Stimulated activated CD8-positive, alpha-beta memory T cell treated with anti-CD3 and anti-CD28 coated beads, Interleukin-2, amount 100 ng/mL, for 1 hour (primary cell): ENCODE measurements at places on chromosomes 3 and 15.

- DNase-seq: no peak
Measured at GRCh38 chr3:66239513-66240123, 18.8 kb downstream of the SLC25A26 start.

- DNase-seq: no peak
Measured at GRCh38 chr15:92687195-92687602, 31.6 kb upstream of the FAM174B start.

DNA sequence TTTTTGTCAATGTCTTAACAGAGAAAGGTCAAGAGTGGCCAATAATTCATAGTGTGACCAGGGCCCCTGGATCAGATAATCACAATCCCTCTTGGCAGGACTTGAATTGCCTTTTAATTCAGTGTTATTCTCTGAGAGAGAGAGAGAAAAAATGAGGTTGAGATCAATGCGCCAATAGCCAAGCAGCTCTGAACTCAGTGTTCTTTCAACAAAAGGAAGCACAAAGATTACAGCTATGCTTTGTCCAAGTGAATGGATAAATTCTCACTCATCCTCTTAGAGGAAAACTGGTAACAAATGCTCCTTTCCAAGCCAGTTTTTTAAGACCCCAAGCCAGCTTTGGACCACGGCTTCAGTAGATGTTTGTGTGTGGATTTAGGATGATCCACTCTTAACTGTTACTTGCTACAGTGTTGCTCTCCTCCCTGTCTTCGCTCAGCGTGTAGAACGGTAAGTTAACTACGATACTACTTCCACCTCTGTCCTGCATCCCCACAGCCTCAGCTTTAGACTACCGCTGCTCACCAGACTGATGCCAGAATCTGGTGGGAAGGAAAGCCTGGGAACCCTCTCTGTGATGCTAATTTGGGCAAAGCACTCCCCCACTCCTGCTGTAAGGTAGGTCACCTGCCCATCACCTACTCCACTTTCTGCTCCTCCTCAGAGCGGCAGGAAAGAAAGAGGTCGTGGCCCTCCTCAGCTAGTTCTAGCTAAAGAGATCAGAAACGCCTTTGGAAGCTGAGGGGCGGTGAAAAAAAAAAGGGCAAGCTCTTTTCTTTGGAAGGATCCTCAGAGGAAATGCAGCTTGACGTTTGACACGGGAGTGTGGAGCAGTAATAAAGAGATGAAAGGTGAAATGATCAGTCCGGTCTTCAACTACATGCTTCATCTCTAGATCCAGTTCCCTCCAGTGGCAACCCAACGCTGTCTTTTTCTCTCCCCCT is 46.8 kb upstream of the LPP start:
- no peak for DNase-seq

- DNase-seq: no peak
Measured at GRCh38 chr15:64351265-64351664, 4.7 kb downstream of the CSNK1G1 start.

- no peak for DNase-seq
Measured at GRCh38 chr3:10998542-10998941, 6.0 kb downstream of the SLC6A1 start.

- DNase-seq: no peak
Measured at GRCh38 chr3:134201201-134202130, 49.2 kb downstream of the RYK start.

- DNase-seq: no peak
Measured at GRCh38 chr15:67829647-67830504, 4.6 kb downstream of the SKOR1 start.

DNA sequence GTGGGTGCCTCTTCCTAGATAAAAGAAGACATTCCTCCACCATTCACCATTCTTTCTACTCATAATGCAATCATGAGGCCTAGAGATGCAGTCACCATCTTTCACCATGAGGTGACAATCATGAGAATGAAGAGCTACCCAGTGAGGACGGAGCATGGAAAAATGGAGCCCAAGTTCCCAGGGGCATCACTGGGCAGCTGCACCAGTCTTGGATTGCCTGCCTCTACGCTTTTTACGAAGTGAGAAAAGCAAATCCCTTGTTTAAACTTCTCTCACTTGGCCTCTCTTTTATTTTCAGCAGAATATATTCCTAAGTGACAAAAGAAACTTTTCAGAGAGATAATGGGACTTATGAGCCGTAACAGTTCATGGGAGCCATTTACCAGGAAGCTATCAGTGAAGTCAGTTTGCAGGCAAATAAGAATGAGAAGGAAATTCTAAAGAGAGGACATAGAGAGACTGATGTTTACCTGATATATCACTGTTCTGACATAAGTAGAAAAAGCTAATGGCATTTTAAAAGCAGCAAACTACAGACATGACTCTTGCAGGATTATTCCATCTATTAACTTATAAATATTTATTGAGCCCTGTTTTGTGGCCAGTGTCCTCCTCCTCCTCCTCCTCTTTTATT is 90.0 kb upstream of the CPNE4 start:
- no peak for DNase-seq

DNA sequence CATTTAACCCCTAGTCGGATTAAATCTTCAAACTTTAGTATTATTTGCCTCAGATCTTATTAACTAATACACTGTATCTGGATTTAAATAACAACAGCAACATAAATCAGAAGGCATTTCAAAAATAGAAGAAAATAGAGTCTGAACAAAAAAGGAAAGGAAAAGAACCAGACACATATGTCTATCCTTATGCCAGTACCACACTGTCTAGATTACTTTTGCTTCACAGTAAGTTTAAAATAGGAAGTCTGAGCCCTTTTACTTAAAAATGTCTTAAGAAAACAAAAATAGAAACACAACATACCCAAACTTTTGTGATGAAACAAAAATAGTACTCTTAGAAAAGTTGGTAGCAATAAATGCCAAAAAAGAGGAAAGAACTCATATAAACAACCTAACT is 1615.8 kb downstream of the SI start:
- no peak for DNase-seq
